ENCODE measurements at places on chromosomes 2 and 18. TPM values are rescaled to one million over a fixed set of nuclear protein-coding genes. Genes with fewer than 3 reads are reported as not detected.

DNA sequence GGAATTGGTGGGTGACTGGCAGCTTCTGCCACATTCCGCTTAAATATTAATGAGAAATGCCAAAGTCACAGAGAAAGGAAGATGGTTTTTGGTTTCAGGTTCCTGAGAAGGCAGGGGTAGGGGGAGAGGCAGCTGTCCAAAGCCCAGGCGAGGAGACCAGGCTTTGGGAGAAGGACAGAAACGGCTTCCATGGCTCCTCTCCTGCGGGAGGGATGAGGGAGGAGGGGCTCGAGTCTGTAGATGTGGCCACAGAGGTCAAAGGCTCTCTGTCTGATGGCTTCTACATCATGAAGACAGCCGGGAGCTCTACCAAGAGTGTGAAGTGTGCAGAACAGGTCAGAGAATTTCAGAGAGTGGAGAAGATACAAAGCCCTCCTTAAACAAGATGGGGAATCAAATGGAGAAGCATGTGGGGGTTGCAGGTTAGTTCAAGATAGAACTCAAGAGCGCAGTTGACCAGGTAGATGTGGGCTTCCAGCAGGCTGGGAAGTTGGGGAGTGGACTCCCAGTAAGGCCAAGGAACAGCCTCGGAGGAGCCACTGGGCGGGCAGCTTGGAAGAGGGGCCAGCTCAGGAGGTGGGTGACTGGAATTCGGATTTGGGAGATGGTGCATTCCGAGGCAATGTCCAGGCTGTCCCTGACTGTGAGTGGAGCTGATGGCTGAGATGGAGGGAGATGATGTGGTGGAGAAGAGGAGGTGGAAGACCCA, 23.8 kb upstream of the HPCAL1 start:
- H3K36me3 ChIP-seq, result no peaks in the 10 kb centered on the region
- DNase-seq, result no peak
- H3K4me3 ChIP-seq, result no peak overlapping the region

DNA sequence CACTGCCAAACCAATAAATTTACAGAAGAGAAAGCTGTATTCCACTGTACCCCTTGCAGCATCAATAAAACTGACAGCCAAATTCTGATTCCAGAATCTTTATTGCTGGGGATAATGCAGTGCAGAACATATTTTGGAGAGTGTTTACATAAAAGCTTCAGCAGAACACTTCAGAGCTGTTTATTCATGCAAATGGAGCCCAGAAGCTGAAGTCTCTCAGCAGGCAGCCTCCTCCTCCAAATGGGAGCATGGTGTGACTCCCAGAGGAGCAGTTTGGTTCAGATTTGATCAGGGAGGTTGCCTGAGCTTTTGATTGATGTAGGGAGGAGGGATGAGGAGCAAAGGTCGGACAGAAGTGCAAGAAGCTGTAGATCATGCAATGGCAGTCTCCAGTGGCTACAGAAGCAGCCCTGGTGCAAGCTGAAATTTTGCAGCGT, 22.4 kb downstream of the LHCGR start:
- H3K4me1 ChIP-seq, result no peaks in the 10 kb centered on the region
- no peak overlapping the region for H3K4me3 ChIP-seq
- H3K27me3 ChIP-seq, result no peaks in the 10 kb centered on the region
- no peaks in the 10 kb centered on the region for H3K36me3 ChIP-seq
- no peak for DNase-seq
- H3K27ac ChIP-seq, result no peak overlapping the region

- no peak overlapping the region for H3K27ac ChIP-seq
- DNase-seq, result no peak
- H3K27me3 ChIP-seq, result peaks cover 18% of the 10 kb centered on the region
- no peak overlapping the region for H3K4me3 ChIP-seq
- H3K36me3 ChIP-seq, result no peaks in the 10 kb centered on the region
- H3K4me1 ChIP-seq, result no peaks in the 10 kb centered on the region
Measured at GRCh38 chr2:229601396-229601795, 113.0 kb downstream of the DNER start.

- H3K4me1 ChIP-seq, result no peaks in the 10 kb centered on the region
- no peaks in the 10 kb centered on the region for H3K36me3 ChIP-seq
- H3K27ac ChIP-seq, result no peak overlapping the region
- no peak for DNase-seq
- H3K27me3 ChIP-seq, result no peaks in the 10 kb centered on the region
- no peak overlapping the region for H3K4me3 ChIP-seq
Measured at GRCh38 chr2:83323038-83323437, 1136.0 kb downstream of the SUCLG1 start.

DNA sequence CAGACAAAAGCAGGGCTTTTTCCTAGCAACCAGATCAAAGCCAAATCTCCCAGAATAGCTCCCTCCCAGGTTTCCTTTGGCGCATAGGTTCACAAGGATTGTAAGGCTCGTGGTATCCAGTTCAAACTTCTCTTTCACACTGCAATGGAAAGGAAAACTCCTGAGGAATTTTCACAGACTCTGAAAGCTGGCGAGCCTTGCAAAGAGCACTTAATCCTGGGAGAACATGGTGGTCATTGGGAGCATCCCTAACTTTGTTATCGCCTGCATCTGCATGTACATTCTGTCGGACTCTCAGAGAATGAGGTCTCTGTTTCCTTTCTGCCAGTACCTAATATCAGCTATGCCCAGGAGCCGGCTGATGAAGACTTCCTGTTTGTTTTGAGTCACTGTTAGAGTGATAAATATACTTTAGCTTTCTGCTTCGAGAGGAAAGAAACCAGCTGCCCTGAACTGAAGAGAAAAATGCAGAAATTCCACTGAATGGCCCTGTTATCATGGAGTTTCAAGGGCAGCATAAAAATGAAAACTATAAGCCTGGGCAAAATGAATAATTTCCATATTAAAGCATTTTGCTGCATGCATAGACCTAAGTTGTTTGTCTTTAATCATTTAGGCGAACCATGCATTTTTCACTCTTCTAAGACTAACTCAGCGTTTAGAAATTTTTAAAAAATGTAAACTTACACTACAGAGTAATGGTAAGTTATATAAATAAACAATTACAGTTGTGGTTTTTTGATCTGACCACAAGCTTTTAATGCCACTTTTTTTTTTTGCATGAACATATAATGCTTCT, 76.4 kb upstream of the ZEB2 start:
- H3K4me3 ChIP-seq, result no peak overlapping the region
- no peaks in the 10 kb centered on the region for H3K4me1 ChIP-seq
- H3K27me3 ChIP-seq, result peaks cover 20% of the 10 kb centered on the region
- no peak for DNase-seq
- H3K36me3 ChIP-seq, result no peaks in the 10 kb centered on the region
- H3K27ac ChIP-seq, result no peak overlapping the region

DNA sequence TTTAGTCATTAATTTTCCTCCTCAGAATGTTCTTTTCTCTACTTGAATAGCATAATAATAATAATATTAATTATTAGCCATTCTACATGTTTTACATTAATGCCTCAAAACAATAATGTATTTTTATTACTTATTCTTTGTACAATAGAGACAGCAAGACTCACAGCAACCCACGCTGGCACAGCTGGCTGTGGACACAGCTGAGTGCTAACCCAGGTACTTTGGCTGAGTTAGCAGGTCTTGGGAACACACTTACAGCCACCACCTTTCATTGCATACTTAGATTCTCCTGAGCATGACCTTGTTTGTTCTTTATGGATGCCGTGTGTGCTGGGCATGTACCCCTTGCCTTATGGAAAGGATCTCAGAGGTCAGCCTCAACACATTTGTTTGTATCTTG, 260.2 kb upstream of the ST6GAL2 start:
- no peaks in the 10 kb centered on the region for H3K36me3 ChIP-seq
- no peak for DNase-seq
- H3K4me1 ChIP-seq, result no peaks in the 10 kb centered on the region
- no peaks in the 10 kb centered on the region for H3K27me3 ChIP-seq
- no peak overlapping the region for H3K4me3 ChIP-seq

- H3K36me3 ChIP-seq, result no peaks in the 10 kb centered on the region
- H3K27me3 ChIP-seq, result peaks cover 4% of the 10 kb centered on the region
- H3K27ac ChIP-seq, result no peak overlapping the region
- H3K4me3 ChIP-seq, result no peak overlapping the region
- H3K4me1 ChIP-seq, result peaks cover 10% of the 10 kb centered on the region
- DNase-seq, result peak; percentile 37
Measured at GRCh38 chr2:104443145-104443544, 410.8 kb upstream of the POU3F3 start.

DNA sequence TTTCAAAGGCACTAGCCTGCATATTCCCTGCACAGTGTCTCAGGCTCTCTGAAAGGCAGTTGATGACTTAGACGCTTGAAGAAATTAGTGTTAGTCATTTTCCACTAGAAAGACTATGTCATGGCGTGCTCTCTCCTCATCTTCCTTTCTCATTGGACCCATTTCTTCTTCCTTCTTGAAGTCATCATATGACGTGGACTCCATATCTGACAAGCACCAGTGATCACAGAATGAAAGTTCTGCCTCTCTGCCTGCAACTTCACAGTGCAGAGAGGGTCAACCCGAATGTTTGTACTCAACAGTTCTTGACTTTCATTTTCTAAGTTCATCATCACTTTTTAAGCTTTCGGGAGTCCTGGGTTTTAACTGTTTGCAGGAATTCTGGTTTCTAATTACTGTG, 63.7 kb upstream of the CYRIA start:
- no peaks in the 10 kb centered on the region for H3K36me3 ChIP-seq
- no peak overlapping the region for H3K4me3 ChIP-seq
- H3K4me1 ChIP-seq, result no peaks in the 10 kb centered on the region
- DNase-seq, result no peak
- H3K27me3 ChIP-seq, result peaks cover 4% of the 10 kb centered on the region

DNA sequence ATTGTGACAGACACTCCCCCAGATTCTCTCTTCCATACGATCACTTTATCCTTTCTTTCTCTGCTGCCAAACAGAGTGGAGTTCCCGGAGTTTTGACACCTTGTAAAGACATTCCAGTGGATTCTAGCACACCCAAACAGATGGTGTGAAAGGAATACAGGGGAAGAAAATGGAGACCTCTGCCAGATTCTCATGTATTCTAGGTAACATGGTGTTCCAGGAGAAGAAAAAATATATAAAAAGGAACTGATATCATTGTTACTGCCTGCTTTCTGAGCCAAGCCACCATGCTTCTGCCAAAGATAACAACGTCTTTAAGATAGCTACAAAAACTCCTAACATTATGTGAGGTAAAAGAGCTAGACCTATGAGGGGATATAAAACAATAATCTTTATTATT, 136.5 kb downstream of the TXNL1 start:
- no peak for DNase-seq
- H3K36me3 ChIP-seq, result no peaks in the 10 kb centered on the region
- no peak overlapping the region for H3K27ac ChIP-seq

GRCh38 chr2:68463287-68463877, 3.7 kb downstream of the FBXO48 start:
- no peaks in the 10 kb centered on the region for H3K27me3 ChIP-seq
- peaks cover 25% of the 10 kb centered on the region for H3K4me1 ChIP-seq
- H3K27ac ChIP-seq, result no peak overlapping the region
- no peaks in the 10 kb centered on the region for H3K36me3 ChIP-seq

GRCh38 chr2:219513787-219514186, 495 bp upstream of the ASIC4 start:
- no peak overlapping the region for H3K4me3 ChIP-seq
- peaks cover 11% of the 10 kb centered on the region for H3K4me1 ChIP-seq
- H3K27me3 ChIP-seq, result peaks cover 74% of the 10 kb centered on the region
- peaks cover 1% of the 10 kb centered on the region for H3K36me3 ChIP-seq
- H3K27ac ChIP-seq, result no peak overlapping the region
- no peak for DNase-seq

Gene RIF1
- total RNA-seq, result 61.9 TPM

Gene TNFAIP6
- not detected for total RNA-seq

Gene ANKRD30B
- total RNA-seq, result not detected

Gene SELENOI
- 26.4 TPM for total RNA-seq

Gene COL3A1
- not detected for total RNA-seq

Gene HOXD8
- not detected for total RNA-seq

Gene GTF2A1L
- total RNA-seq, result not detected

Gene TCF7L1
- total RNA-seq, result not detected

Gene ABCB11
- not detected for total RNA-seq

Gene C2orf66
- total RNA-seq, result 0.17 TPM
